AG04449 (cell line): ENCODE measurements at places on chromosomes 2 and 18.

- no peak for DNase-seq
Measured at GRCh38 chr18:11047817-11048216, 101.6 kb downstream of the PIEZO2 start.

GRCh38 chr2:150391779-150392178 is 95.7 kb downstream of the RND3 start:
- no peak for DNase-seq

DNA sequence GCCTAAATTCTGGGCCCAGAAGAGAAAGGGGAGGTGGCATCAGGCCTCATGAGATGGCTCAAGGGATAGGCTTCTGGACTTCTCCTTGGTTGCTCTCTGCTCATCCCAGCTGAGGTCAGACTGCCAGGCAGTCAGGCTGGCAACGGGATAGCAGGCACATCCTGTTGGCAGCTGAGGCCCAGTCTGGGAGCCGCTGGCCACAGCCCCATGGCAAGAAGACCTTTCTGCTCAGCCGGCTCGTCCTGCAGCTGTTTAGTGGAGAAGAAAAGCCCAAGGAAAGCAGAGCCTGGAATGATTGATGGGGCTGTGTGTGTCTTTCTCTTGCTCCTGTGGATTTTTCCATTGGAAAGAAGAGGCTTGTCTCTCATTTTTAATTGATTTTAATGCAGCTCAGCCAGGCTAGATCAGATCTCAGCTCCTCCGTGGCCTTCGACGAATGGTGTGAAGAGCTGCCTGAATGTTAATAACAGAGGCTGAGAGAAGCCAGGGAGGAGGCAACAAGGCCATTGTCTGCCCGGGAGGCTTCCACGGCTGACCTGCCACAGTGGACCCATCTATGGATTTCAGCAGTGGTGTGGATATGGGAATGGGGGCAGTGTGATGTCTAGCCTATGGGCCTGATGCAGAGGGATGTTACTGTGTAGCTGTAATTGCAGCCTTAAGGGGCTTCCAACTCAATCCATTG is 99.5 kb downstream of the HS1BP3 start:
- no peak for DNase-seq

DNA sequence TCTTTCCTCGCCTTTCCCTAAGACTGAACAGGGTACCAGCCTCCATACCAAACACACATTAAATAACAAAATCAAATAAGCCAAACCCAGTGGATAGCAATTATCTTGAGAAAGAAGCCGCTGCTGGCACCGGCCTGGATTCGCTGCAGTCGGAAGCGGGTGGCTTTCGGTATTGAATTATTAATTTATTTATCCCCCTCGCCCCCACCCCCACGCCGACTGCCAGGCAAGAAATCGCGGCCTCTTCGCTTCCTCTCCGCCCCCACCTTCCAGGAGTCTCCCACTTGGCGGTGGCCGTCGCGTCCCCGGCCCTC is 370 bp upstream of the ZNF804A start:
- no peak for DNase-seq
